ENCODE measurements at places on chromosomes 13 and 19. TPM values are rescaled to one million over a fixed set of nuclear protein-coding genes. Genes with fewer than 3 reads are reported as not detected.
A peak's percentile ranks its signal among the peaks of the same experiment; 100 is the strongest.

DNA sequence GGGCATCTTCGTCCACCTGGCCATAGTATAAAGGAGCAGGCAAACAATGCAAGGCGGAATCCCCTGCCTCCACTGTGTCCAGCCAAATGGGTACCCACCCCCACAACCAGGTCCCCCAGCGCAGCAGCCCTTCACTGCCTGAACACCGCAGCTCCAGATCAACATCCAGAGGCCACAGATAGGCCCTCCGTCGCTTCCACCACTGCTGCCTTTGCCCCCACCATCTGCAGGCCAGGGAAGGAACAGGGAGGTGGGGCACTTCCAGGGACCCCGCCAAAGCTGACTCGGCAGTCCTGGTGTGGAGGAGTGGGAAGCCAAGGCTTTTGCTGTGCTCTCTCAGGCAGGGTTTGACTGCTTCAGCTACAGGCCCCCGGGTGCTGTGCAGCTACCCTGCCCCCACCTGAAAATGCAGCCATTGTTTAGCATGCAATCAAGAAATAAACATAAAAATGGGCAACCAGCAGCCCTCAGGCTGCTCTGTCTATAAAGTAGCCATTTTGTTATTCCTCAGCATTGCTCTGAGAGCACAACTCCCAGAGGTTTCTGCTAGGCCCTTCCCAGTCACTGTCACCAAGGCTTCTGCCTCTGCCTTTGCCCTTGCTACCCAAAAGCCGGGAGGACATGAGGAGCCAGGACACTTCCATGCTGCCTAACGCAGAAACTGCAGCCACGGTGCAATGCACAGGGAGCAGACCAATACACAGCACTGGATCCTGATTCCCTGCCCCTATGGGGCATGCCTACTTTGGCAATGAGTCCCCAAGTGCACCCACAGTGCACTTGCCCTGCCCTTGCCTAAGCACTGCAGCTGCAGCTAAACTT lies 733.2 kb upstream of the KLHL1 start:
- no peak for DNase-seq

GRCh38 chr13:93784191-93784590 lies 557.6 kb downstream of the GPC6 start:
- DNase-seq: no peak

- no peak for DNase-seq
Measured at GRCh38 chr19:48685583-48685982, 10.2 kb upstream of the FUT2 start.

Gene IGFL4
- not detected for total RNA-seq

- no peak for DNase-seq
Measured at GRCh38 chr13:90806892-90807291, 540.6 kb upstream of the MIR17HG start.

GRCh38 chr13:110801044-110801443 lies 87.5 kb downstream of the ING1 start:
- DNase-seq: no peak

DNA sequence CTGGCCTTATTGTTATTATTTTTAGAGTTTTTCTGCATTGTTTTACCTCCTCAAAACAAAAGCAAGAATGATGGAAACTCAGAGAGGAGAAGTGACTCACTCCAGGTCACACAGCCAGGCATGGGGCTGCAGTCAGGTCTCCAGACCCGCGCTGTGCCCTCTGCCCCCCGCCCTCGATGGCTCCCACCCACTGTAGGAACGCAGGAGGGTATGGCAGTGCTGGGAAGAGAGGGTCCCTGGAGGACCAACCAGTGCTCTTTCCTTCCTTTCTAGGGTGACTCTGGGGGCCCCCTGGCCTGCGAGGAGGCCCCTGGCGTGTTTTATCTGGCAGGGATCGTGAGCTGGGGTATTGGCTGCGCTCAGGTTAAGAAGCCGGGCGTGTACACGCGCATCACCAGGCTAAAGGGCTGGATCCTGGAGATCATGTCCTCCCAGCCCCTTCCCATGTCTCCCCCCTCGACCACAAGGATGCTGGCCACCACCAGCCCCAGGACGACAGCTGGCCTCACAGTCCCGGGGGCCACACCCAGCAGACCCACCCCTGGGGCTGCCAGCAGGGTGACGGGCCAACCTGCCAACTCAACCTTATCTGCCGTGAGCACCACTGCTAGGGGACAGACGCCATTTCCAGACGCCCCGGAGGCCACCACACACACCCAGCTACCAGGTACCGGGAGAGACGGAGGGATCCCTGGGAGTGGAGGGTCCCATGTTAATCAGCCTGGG lies 5.6 kb downstream of the TIMM13 start:
- no peak for DNase-seq

- no peak for DNase-seq
Measured at GRCh38 chr13:111893607-111894443, 173.1 kb upstream of the SOX1 start.

Gene GJA3
- total RNA-seq: 0.13 TPM

- no peak for DNase-seq
Measured at GRCh38 chr13:50549221-50549942, 294.1 kb downstream of the DLEU7 start.

Gene TICAM1
- total RNA-seq: 13.1 TPM

GRCh38 chr13:51589793-51590192 lies 5.5 kb downstream of the WDFY2 start:
- no peak for DNase-seq

- no peak for DNase-seq
Measured at GRCh38 chr13:103236213-103236612, 170.0 kb upstream of the SLC10A2 start.

Gene TSEN34
- 27.7 TPM for total RNA-seq

Gene RPS5
- total RNA-seq: 1,165 TPM

DNA sequence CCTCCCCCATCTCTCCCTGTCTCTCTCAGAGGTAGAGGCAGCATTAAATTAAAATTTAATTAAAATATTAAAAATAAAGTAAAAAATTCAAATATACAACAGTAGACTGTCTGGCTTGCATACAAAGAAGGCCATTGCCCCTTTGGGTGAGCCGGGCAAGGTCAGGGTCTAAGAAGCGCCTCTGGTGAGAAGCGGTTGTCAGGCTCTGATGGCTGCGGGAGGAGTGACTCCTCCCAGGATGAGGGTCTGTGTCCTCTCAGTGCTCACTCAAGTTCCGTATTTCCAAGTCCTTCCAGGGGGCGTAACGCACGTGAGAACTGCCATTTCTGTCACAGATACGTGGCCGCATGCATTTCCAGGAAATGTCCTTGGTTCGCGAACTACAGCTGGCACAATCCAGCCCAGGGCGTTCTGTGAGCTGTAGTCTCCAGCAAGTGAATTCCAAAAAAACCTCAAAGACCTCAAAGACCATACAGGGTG lies 737 bp upstream of the ZNF181 start:
- DNase-seq: peak; percentile 72

- no peak for DNase-seq
Measured at GRCh38 chr13:41148419-41149283, 16.0 kb upstream of the KBTBD6 start.

DNA sequence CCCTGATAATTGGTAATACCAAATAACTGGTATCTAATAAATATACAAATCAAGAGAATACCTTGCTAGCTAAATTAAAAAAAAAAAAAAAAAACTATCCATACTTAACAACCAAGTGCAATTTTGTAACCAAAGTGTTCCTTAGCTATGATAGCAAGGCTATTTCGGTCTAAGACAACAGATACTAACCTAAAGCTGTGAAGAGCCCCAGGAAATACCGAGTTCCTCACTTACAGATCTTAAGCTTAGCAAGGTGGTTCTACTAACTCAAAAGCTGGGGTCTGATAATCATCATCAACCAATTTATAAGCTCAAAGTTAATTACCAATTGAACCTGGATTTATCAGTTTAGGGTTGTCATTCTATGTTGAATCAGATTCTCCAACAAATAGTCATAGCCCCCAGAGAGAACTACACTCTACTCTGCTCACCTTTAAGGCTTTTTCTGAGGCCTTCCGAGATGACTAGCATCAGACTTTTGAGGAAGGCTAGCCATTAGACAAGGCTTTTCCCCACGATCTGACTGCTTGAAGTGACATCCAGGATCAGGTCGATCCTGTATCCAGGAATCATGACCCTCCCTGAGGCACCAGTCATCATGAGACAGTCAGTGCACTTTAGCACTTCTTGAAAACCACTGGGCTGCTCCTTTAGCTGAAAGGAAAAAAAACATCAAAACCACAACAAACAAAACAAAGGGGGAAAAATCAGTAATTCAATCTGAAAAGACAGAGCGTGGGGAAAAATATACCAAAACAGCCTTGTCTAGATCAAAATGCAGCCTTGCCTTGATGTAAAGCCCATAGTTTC lies 31.9 kb downstream of the INTS6 start:
- DNase-seq: no peak

DNA sequence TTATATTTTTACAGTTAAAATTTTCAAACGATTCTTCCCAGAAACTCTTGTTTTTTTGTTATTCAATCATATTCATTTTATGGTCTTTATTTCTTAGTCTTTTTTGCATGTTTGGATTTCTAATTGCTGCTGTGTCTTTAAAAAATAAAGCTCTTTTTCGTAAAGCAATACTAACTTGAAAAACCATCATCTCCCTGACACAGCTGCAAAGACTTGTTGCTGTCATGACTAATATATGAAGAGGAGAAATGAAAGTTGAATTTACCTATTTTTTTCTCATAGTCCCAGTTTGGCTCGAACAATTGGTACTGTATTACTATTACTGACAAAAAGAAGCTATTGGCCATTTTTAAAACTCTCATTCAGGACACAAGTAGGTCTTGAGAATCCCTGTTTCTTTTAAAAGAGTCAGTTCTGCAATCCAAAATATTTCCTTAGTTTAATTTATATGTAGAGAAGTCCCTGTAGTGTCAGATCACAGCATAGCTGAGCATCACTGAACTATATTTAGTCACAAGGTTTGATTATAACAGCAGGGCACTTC lies 12.1 kb upstream of the SPART start:
- DNase-seq: no peak

DNA sequence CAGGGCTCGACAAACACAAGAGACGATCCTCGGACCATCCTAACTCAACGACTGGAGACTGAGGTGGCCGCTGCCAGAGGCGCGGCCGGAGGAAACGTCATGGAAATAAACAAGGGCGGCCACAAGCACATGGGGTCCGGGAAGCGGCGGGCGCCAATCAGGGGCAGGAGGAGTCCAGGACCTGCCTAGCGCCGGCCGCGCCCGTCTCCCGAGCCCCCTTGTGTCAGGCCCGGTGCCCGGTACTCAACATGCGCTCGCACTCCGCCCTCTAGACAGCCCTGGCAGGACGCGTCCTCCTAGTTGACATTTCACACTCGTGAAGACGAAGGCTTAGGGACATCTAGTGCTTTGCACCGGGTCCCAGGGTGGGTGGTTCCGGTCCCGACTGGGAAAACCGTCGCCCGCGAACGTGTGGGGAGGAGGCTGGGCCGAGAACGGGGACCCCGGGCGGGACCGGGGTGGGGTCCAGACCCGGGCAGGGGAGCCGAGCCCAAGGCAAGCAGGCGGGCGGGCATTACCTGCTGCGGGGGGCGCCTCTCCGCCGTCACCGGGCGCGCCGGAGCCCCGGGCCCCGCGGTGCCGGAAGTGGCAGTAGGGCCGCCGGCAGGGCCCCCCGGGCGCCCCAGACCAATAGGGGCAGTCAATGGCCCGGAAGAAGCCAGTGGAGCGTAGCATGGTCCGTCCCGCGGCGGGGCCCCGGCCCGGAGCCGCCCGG lies 442 bp downstream of the REXO1 start:
- DNase-seq: no peak

- no peak for DNase-seq
Measured at GRCh38 chr13:98889419-98890085, 88.3 kb downstream of the DOCK9 start.

DNA sequence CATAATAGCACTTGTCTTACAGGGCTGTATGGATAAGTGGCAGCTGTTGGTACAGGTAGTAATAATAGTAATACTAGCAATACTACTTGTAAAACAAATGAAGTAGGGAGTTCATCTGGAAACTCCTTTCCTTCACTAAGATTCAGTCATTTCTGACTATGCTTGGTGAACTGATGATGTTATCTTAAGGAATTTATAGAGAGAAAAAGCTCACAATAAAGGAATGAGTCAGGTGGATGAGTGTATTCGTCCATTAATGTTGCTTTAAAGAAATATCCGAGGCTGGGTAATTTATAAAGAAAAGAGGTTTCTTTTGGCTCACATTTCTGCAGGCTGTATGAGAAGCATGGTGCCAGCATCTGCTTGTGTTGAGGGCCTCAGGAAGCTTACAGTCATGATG lies 477.3 kb downstream of the KLF12 start:
- no peak for DNase-seq

- no peak for DNase-seq
Measured at GRCh38 chr13:43333176-43333575, 309.8 kb downstream of the DNAJC15 start.

DNA sequence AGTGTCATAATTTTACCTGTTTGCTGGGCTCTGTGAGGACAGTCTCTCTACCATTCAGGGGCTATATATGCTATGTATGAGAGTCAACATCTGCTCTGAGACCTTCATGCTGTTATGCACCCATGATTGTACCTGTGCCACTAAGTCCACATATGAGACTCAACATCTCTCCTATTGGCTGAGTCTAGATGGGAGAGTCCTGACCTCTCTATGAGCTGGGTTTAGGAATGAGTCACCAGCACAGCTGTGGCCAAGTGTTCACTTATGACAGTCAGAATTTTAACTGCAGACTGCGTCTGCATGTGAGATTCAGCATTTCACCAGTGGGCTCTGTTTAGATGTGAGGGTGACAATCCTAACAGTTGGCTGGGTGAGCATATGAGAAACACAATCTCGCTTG lies 49.5 kb downstream of the ZNF729 start:
- peak; percentile 9 for DNase-seq

Measured in ureter (tissue), 1 donor.